ENCODE measurements at places on chromosomes 5 and 9.

DNA sequence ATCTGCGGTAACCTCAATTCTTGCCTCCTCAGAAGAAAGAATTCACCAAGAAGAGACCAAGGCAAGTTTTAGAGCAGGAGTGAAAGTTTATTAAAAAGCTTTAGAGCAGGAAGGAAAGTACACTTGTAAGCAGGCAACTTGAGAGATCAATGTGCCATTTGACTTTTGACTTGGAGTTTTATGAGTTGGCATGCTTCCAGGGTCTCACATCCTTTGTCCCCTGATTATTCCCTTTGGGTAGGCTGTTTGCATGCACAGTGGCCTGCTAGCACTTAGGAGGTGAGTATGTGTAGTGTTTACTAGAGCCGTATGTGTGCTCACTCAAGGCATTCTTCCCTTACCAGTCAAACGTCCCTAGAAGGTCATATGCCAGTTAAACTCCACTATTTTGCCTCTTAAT is 111.0 kb upstream of the RAI14 start:
- DNase-seq = no peak

DNA sequence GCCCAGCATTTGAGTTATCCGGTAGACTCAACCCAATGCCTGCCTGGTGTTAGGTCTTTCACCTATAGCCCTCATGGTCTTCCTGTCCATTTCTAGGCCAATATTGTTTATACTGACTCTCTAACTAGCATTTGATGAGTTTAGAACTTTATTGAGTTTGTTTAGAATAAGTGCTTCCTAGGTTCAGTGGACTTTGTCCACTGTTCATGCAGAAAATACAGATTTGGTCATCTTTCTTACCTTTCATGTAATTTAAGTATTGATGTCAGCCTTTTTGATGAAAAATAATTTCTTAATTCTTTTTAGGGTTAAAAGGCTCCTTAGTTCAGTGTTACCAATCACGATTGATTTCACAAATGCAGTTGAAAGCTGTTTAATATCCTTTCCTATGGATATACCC is 22.0 kb downstream of the CYSTM1 start:
- DNase-seq = no peak

- DNase-seq = no peak
These were observed 72.6 kb downstream of the SH3RF2 start for GRCh38 chr5:146009020-146009419.

DNA sequence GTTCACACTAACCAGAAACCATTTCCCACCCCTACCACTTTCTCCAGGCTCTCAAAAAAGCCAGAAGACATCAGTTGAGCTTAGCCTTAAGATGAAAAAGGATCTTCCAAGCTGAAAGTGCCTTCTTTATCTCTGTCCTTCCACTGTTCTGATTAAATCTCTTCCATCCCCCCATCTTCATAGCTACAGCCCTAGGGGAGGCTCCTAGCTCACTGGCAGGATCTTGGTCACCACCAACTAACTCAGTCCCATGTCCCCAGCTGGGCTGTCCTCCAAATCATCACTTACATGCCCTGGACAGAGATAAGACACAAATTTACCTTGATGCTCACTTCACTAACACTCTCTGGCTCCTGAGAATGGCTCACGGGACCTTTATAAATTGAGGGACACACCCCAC is 14.3 kb downstream of the LCP2 start:
- no peak for DNase-seq

GRCh38 chr9:92432972-92433548 is 8.8 kb upstream of the OMD start:
- DNase-seq = no peak

DNA sequence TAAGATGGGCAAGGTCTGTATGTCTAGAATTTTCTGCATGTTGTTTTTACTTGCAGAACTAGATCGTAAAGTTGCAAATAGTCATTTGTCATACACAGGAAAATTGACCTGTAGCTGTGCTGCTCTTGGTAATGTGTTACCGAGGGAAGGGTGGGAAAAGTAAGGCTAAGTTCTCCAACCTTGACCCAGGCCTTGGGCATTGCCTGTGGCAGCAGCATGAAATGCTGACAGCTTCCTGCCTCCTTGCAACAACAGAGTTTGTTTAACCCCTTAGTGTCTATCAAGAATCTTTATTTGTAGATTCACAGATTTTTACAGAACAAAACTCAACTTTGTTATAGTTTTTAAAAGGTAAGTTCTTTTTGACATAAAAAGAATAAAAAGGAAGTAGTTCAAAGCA is 48.3 kb downstream of the ERCC6L2 start:
- no peak for DNase-seq

DNA sequence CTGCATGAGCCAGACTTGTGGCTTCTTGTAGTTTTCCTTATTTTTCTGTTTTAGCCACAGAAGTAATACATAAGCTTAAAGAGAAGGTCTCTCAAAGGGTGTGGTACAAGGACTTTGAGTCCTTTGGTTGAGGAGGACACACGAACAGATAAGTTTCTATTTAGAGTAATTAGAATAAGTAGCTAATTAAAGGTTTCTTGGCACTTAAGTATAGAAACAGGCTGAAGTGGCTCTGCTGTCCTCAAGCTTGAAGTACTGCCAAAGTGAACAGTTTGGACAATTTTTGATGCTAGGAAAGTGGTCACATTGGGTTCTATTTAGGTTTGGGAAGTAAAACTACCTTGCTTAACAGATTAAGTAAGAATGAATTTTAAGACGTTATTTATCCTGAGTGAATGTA is 278.3 kb upstream of the MPDZ start:
- no peak for DNase-seq

DNA sequence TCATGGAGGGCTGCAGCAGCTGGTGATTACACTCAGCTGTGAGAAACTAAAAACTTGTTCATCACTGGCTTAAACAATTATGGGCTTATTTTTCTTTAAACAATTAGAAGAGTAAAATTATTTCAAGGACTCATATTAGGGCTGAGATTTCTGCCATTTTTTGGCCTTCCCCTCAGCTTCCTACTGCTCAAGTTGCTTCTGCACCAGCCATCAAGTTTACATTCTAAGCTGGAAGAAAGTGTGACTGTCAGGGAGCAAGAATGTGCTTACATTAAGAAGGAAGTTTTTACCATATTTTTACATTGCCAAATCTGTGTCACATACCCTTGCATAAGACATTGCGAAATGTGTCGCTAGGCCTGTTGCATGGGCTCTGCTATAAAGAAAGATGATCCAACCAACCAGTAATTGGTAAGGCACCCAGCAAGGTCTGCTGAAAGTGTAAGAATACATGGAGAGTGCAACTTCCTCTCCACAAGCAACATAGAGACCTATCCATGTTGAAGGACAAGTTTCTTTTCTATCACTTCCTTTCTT is 260.3 kb upstream of the CDH10 start:
- no peak for DNase-seq

- DNase-seq = no peak
These were observed 29.6 kb upstream of the GRXCR2 start for GRCh38 chr5:145902421-145902820.

GRCh38 chr9:132231019-132231701 is 69.3 kb downstream of the NTNG2 start:
- no peak for DNase-seq

DNA sequence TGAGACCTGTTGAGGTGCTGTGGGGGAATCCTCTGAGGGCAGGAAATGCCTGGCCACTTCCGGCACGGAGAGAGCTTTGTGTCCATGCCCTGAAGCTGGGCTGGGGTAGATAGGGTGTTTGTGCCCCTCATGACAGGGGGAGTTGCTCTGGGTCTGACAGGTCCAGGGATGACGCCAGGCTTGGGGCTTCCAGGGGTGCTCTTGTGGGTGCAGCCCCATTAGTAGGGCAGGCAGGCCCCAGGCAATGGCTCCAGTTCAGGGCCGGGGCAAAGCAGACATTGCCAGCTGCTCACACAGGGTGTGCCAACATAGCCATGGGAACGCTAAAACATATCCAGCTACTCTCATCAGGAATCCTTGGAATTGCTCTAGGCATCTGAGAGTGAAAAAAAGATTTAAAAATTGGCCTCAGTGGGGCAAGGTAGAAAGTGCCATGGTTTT is 21.1 kb downstream of the PITX1 start:
- no peak for DNase-seq

DNA sequence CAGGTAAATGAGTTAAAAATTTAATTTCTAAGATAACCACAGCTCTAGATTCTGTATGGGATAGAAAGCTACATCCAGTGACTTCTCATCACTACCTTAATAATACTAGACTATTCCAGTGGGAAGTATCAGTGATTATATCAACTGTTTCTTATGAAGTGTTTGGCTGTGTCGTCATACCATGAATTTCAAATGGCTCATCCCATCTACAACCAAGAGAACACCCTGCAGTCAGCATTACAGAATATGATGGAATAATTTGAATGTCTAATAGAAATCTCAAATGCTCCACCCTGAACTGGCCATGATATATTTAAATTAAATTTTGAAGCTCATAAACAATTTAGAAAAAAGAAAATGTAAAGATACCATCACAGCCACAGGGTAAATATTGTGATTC is 245.0 kb downstream of the ADAMTSL1 start:
- DNase-seq = no peak

- DNase-seq = peak; percentile 38
These were observed 246.0 kb upstream of the NUDT12 start for GRCh38 chr5:103808464-103809106.

GRCh38 chr9:87564111-87564510 is 66.4 kb downstream of the DAPK1 start:
- DNase-seq = no peak

- DNase-seq = no peak
These were observed 6.4 kb upstream of the P4HA2 start for GRCh38 chr5:132233811-132234683.

- DNase-seq = no peak
These were observed 699 bp downstream of the AKNA start for GRCh38 chr9:114386886-114387679.

DNA sequence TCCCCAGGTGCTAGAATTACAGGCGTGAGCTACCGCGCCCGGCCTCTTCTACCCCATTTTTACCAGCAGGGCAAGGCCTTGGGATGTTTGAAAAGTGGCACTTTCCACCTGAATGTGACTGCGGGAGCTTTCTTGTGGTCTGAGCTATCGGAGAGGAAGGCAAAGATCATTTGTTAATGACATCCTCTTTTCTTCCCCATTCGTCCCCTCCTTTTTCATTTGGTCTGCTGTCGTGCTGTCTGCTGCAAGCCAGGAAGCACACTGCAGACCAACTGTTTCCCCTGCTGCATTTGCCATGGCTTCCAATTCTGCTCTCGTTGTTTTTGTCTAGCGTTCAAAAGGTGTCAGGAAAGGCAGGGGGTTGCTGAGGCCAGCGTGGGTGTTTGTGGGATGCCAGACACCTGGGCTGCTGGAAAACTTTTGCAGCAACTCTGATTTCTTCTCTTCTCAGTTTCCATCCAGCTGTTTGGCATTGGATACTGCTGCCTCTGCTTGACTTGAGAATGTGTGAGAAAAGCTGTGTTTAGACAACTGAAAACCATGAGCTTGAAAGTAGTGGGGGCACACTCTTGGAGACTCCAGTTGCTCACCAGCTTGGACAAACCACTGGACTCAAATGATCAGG is 196.4 kb upstream of the MSX2 start:
- no peak for DNase-seq

- no peak for DNase-seq
These were observed 572.1 kb downstream of the TLE4 start for GRCh38 chr9:80143899-80144298.

GRCh38 chr5:126911986-126912385 is 118.4 kb downstream of the MARCHF3 start:
- no peak for DNase-seq

GRCh38 chr5:146732962-146733361 is 145.6 kb downstream of the PPP2R2B start:
- DNase-seq = no peak

GRCh38 chr5:170571875-170572852 is 68.3 kb downstream of the KCNIP1 start:
- no peak for DNase-seq

GRCh38 chr9:136463578-136463977 is 19.3 kb downstream of the SEC16A start:
- DNase-seq = no peak

DNA sequence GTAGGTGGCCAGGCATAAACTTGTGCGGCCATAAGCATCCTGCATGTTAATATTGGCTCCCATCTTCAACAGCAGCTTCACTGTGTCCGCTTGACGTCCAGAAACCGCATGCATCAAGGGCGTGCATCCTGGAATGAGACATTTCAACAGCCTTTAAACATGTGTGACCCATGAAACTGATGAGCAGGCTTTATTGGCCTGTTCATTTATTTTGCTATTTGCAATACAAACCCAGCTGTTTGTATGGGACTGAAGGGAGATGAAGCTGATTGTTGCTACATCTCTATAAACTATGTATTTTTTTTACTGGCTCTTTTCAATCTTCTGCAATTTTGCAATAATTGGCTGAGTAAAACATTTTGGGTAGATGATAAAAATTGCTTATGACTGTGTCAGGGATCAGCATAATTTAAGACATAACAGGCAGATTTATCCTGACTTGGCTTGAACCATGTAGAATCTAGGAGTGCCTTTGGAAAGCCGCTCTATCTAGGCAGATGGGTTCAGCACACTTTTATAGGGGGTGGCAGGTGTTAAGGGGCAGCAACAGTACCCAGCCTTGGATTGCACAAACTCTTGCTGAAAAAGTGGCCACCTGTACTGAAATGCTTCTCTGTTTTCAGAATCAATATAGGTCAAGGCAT is 56.9 kb downstream of the ANKRD55 start:
- DNase-seq = peak; percentile 43

GRCh38 chr5:160773646-160774410 is 78.2 kb downstream of the ATP10B start:
- DNase-seq = no peak

GRCh38 chr9:17021387-17021970 is 113.4 kb upstream of the CNTLN start:
- peak; percentile 13 for DNase-seq

- DNase-seq = peak; percentile 1
These were observed 20.4 kb downstream of the BDP1 start for GRCh38 chr5:71475788-71476384.

- no peak for DNase-seq
These were observed 575.2 kb upstream of the ZNF462 start for GRCh38 chr9:106287731-106288130.

DNA sequence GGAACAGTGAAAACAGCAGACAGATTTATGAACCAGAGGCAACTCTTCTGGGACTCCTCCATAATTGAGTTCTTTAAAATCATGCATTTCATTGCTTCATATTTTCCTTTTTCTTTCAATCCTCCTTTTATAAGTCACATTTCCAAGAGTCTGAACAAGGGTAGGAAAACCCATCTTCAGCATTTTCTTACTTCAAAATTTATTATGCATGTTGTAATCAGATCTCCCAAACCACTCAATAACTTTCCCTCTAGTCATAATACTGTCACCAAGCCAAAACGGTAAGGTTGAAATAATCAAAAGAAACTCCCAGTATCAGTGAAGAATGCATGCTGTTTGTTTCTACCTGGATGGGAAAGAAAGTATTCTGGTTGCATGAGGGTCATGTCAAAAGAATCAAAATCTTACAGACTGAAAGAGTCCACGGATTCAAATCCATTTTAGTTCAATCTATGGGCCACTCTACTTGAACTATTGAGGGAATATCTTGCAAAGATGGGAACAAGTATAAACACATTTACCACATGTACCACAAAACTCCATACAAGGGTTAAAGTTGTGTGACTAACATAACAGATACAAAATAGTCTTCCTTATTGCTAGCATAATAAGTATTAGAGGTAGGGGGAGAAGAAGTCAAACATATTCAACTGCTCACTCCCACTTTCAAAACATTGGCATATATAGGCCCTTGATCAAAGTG is 797.3 kb downstream of the MAT2B start:
- DNase-seq = peak; percentile 47

Data from stromal cell of bone marrow (primary cell).